Left lobe of liver (tissue), 2 donors: ENCODE measurements at places on chromosomes 6 and 20.

DNA sequence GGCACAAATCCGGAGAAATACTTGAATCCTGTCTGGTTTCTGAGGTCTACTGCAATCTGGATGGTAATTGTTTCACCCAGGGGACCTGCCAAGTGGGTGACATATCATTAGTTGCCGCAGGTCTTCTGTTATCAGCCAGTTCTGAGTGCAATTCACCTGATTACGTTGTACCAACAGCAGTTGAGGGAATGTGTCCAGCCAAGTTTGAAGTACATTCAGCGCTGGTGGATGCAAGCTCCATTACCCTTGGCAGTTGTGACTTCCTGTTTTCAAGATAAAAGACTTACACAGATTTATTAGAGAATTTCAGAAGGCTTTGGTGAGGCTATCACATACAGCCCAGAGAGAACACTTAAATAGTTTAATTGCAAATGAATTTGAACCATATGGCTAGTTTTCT lies 42.8 kb downstream of the FNDC1 start:
- no peak for DNase-seq

DNA sequence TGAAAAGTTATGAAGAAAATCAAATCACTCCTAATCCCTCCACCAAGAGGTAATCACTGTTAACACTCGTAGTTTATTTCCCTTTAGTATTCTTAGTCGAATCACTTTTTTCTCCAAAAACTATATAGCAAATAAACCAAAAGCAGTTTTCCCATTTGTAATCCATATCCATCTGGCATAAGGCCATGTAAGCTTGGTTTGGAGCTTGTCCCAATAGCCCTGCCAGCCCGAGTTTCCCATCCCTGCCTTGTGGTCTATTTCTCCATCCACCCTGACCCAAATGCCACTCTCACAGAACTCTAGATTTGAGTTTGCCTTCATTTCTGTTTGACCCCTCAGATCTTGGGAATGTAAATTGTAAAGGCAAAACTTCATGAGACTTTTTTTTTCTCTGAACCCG lies 71.8 kb upstream of the DSP start:
- DNase-seq = no peak

- no peak for DNase-seq
These were observed 115.7 kb upstream of the CLDN20 start for GRCh38 chr6:155147958-155148663.

- DNase-seq = peak; percentile 71
These were observed 159.3 kb upstream of the TNFAIP3 start for GRCh38 chr6:137707590-137708360.

DNA sequence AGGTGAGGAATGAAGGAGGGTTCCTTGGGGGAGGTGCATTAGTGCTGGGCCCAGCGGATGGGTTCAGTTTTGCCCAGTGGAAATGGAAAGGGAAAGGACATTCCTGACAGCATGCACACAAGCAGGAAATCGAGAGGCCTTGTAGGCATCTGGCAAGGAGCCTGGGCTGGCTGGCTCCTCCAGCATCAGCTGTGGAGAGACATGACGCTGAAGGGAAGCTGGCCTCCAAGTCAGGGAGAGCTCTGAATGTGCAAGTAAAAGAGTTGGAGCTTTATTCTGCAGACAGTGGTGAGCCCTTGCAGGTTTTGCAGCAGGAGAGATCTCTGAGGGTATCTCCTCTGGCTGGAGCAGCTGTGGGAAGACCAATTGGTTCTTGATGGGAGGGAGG lies 154.3 kb downstream of the MRPL14 start:
- DNase-seq = peak; percentile 66

GRCh38 chr6:163491737-163492300 lies 77.3 kb downstream of the QKI start:
- DNase-seq = no peak

DNA sequence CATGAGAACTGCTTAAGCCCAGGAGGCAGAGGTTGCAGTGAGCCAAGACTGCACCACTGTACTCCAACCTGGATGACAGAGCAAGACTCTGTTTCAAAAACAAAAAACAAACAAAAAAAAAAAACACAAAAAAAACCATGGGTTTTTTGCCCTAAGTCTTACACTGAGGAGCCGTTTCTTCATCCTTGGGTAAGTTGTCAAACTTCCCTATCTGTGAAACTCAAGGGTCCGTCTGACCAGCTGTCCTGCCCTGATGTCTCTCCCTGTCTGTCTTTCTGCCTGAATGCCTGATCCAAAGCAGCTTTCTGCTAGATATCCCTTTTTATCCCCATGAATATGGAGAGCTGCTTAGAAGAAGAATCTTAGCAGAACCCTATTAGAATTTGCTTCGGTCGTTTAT lies 41.3 kb upstream of the CLDN20 start:
- no peak for DNase-seq

GRCh38 chr6:125169058-125169457 lies 15.5 kb downstream of the TPD52L1 start:
- DNase-seq = no peak

DNA sequence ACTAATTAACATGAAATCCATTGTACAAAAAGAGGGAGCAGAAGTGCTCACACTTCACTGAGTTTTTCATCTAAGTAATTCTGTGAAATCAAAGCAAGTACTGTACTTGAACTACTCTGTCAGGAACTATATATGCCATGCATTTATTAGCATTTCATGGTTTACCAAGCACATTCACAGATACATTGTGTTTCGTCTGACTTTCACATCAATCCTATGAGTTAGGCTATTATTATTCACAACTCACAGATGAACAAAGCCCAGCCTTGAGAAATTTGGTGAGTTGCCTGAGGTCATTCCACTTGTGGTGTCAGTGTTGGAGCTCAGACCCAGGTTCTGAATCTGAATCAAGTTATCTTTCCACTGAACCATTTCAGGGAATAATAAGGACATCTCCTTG lies 33.7 kb upstream of the TENT5A start:
- DNase-seq = no peak

DNA sequence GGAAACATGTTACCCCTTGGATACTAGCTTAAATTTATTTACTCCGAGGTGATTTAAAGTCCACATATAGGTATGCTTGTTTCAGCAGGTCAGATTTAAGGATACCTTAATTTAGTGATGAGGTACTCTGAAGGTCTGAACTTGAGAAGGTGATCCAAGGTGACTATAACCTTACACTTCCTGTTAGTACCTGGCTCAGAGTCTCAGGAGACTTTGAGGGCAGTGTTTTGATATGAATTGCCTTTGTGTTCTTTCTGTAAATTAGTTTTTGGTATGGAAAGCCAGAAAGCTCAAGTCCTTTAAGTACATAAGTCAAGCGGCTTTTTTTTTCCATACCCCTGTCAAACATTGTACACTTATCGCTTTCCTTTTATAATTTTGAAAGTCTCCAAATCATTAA lies 489.0 kb downstream of the CDKAL1 start:
- no peak for DNase-seq
